ENCODE measurements at places on chromosomes 12 and 14.

DNA sequence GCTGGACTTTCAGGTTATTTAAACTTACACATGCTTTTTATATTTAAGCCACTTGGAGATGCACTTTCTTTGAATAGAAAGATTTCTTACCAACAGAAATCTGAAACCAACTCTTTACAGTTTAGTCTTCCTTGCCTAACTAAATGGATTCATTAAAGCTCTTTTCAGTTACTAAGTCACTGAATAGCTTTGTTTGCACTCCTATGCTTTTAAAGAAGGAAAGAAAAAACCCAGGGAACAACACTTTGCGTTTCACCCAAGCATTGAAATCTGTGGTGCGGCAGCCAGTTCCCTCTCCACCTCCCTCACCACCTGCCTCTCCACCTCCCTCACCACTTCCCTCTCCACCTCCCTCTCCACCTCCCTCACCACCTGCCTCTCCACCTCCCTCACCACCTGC lies 70.3 kb downstream of the RIMBP2 start:
- DNase-seq: no peak

DNA sequence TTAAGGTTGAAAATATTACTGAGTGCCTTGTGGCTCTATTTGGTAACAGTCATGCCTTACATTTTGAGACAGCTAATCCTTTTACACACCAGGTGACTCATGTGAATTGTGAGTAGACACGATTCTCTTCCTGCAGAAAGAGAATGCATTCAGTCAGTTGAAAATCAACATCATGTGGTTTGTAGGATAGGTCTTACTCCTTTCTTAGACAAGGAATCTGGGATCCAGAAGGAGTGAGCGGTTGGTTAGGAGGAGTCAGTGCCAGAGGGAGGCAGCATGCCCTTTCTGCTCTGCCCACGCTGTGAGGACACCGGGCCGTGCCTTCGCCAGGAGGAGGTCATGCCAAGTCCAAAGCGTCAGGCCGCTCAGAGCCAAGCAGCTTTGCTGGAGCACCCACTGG lies 47.6 kb downstream of the TRAF3 start:
- no peak for DNase-seq

DNA sequence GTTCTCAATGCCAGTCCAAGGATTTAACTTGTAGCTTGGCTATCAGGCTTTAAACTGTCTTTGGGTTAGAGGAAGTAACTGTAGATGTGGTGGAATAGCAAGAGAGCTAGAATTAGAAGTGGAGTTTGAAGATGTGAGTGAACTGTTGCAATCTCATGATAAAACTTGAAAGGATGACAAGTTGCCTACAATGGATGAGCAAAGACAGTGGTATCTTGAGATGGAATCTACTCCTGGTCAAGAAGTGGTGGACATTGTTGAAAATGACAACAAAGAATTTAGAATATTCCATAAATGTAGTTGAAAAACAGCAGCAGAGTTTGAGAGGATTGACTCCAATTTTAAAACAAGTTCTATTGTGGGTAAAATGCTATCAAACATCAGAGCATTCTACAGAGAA lies 199.0 kb downstream of the DUSP6 start:
- no peak for DNase-seq

DNA sequence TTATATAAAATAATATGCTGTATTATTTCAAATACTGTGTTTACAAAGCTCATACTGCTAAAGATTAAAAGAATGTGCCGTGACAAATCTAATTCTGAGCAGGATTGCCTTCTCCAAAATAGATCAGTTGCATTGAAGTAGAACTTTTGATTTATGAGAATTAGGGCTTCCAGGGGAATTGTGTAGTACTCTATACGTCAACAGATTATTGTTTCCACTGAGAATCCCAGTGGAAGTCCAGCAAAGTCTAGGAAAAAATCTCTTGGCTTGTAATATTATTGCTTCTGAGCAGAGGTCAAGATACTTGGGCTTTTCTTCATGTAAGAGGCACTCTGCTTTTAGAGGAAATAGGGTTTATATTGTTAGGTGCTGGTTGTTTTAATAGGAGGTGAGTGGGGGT lies 133.9 kb downstream of the TRHDE start:
- DNase-seq: no peak

All from GM10248 (cell line).